Melanocyte of skin (primary cell): ENCODE measurements at places on chromosomes 5 and 9. TPM values are rescaled to one million over a fixed set of nuclear protein-coding genes. Genes with fewer than 3 reads are reported as not detected.

The LMX1B gene
- not detected in 2 replicates for total RNA-seq

The PPP3R2 gene
- total RNA-seq: not detected in 2 replicates

The SPINK5 gene
- not detected in 2 replicates for total RNA-seq

The GLRA1 gene
- total RNA-seq: not detected in 2 replicates

The AMBP gene
- not detected in 2 replicates for total RNA-seq

The PAX5 gene
- under 0.01 TPM in 1 of 2 replicates, not detected in the other for total RNA-seq

The RFX3 gene
- 2.3 and 3.7 TPM in 2 replicates for total RNA-seq

The CDX1 gene
- not detected in 2 replicates for total RNA-seq

The SREK1 gene
- 49.2 and 98.5 TPM in 2 replicates for total RNA-seq

The LEAP2 gene
- total RNA-seq: 0.67 and 0.77 TPM in 2 replicates

The MRPL36 gene
- total RNA-seq: 82.7 and 86.9 TPM in 2 replicates

The CD14 gene
- 1.8 and 3.4 TPM in 2 replicates for total RNA-seq

The HSD17B4 gene
- total RNA-seq: 125 and 184 TPM in 2 replicates

The OMD gene
- total RNA-seq: 0.31 TPM in 1 of 2 replicates, not detected in the other

The FANCG gene
- 31.0 and 37.3 TPM in 2 replicates for total RNA-seq

The ANKRD20A1 gene
- 1.1 TPM in 1 of 2 replicates, not detected in the other for total RNA-seq

The FRMD3 gene
- under 0.01 and 0.31 TPM in 2 replicates for total RNA-seq

The DIPK1B gene
- total RNA-seq: 9.7 and 11.7 TPM in 2 replicates

The NPDC1 gene
- total RNA-seq: 4.0 and 4.8 TPM in 2 replicates

The PGM5 gene
- total RNA-seq: 0.15 and 0.67 TPM in 2 replicates

The TRAF1 gene
- 1.00 and 1.4 TPM in 2 replicates for total RNA-seq

The TIMD4 gene
- not detected in 2 replicates for total RNA-seq

The CAPSL gene
- not detected in 2 replicates for total RNA-seq

The TMEFF1 gene
- total RNA-seq: under 0.01 and 0.31 TPM in 2 replicates

The CSF1R gene
- total RNA-seq: 0.33 TPM in 1 of 2 replicates, not detected in the other

The NTRK2 gene
- total RNA-seq: 5.5 and 7.6 TPM in 2 replicates

The CCIN gene
- total RNA-seq: not detected in 2 replicates

The NLN gene
- 35.0 and 38.9 TPM in 2 replicates for total RNA-seq

The FOXD4L4 gene
- under 0.01 TPM in 2 replicates for total RNA-seq

The FAM78A gene
- total RNA-seq: 6.3 and 7.6 TPM in 2 replicates

The LOX gene
- total RNA-seq: 5.0 and 9.3 TPM in 2 replicates

The HMCN2 gene
- not detected in 2 replicates for total RNA-seq

The LHX3 gene
- not detected in 2 replicates for total RNA-seq

The DIMT1 gene
- total RNA-seq: 34.3 and 35.8 TPM in 2 replicates

The BTNL8 gene
- total RNA-seq: not detected in 2 replicates

The WWC1 gene
- total RNA-seq: 0.69 and 1.1 TPM in 2 replicates

The TYRP1 gene
- 6,402 and 6,617 TPM in 2 replicates for total RNA-seq

The ELOVL7 gene
- total RNA-seq: 0.31 and 1.00 TPM in 2 replicates

The CBY3 gene
- not detected in 2 replicates for total RNA-seq

The PCDHA5 gene
- under 0.01 TPM in 1 of 2 replicates, not detected in the other for total RNA-seq

The F12 gene
- total RNA-seq: 1.0 and 1.1 TPM in 2 replicates

The C5orf24 gene
- 44.4 and 61.8 TPM in 2 replicates for total RNA-seq
